Stimulated activated CD8-positive, alpha-beta memory T cell treated with anti-CD3 and anti-CD28 coated beads, Interleukin-7, amount 100 ng/mL, for 24 hours (primary cell): ENCODE measurements at places on chromosomes 16 and 17.

GRCh38 chr17:32461853-32462617, 17.7 kb downstream of the PSMD11 start:
- DNase-seq, result peak; percentile 36

DNA sequence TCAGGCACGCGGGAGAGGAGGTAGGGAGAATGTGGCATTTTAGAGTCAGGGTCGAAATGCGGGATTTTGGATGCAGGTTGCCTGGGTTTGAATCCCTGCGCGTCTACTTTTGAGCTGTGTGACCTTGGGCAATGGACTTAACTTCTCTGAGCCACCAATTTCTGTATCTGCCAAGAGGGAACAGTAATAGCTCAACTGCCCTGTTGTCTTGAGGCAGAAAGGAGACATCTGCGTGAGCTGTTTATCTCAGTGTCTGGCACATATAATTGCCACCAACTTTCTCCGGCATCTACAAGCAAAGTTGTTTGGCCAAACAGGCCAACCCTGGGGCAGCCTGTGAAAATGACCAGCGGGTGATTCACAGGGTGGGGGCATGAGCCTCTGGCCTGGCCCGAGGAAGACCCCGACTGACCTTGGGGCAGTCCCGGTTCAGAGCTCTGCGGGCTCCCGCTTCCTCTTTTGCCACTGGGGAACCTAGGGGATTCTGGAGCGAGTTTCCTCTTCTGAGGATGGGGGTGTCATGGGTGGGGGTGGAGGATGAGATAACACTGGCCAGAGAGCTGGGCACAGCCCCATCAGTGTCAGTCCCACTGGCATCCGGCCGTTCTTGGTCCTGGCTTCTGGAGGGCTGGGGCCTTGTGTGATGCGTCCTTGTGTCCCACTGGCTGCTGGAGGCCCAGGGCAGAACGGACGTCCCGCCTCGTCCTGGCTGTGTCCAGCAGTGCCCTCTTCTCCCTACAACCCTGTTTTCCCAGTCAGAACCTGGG, 1.3 kb downstream of the SNN start:
- no peak for DNase-seq

DNA sequence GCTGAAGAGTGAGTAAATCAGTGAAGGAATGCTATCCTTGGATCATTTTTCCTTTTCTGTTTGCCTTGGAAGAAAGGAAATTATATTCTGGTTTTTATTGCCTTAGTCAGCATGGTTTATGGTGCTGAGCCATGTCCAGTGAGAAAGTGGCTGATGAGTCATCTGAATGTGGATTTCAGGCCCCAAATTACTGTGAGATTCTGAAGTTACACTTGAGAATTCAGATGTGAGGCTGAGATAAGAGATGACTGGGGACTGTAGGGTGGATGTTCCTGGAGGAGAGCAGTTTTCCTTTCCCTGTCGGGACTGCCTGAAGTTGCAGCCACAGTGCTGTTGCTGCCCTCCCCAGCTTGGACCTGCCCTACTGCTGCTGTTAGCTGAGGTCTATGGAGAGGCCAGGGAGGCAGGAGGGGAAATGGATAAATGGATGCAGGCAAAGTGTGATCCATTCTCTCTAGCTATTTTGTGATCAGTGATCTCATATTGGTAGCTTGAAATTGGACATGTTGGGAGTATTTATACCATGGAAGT, 4.2 kb upstream of the MAP3K14 start:
- no peak for DNase-seq

DNA sequence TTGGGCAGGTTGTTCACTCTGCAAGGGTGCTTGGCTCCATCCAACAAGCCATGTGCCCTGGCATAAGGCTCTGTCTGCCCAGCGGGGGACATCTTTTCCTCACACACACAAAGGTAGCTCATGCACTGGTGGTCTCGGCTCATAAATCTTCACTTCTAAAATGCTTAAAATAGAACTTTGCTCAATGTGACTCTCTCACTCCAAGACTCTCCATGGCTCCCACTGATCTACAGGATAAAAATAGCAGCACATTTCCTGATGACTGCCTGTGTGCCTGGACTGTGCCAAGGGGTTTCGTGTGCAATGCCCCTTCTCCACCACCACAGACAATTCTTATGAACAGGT, 15.1 kb upstream of the CIBAR2 start:
- no peak for DNase-seq

GRCh38 chr17:5585836-5586521, 1.7 kb upstream of the NLRP1 start:
- DNase-seq, result no peak

- no peak for DNase-seq
Measured at GRCh38 chr16:67930191-67930590, 1.5 kb downstream of the CTRL start.

DNA sequence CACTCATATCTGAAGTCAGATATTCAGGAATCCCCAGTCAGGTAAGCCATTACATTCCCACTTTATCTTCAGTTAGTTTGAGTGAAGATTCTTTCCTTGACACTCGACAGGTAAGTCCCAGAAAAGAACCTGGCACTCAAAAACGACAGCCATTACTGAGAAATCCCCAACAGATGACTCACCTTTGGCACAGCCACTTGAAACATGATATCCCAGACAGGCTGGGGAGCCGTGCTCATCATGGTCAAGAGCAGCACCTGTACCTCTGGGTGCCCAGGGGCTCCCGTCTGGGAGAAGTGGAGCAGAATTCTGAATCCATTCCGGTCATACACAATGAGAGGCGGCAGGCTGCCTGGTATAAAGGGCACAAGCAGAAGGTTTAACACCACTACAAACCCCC, 16.8 kb upstream of the COG7 start:
- no peak for DNase-seq

DNA sequence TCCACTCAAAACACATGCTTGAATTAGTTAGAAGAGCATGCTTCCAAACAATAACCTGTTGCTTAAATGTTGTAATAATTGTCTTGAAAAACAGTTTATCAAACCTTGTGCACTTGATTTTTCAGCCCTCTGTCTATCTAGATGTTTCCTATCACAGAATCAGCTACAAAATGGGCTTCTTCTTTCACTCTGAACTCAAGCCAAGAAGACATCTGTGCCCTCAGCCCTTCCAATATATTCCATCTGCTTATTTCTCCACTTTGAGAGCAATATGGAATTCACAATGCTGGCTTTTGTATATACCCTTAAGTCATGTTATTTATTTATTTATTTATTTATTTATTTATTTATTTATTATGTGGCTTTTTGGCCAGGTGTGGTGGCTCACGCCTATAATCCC, 234.2 kb downstream of the TOX3 start:
- no peak for DNase-seq

DNA sequence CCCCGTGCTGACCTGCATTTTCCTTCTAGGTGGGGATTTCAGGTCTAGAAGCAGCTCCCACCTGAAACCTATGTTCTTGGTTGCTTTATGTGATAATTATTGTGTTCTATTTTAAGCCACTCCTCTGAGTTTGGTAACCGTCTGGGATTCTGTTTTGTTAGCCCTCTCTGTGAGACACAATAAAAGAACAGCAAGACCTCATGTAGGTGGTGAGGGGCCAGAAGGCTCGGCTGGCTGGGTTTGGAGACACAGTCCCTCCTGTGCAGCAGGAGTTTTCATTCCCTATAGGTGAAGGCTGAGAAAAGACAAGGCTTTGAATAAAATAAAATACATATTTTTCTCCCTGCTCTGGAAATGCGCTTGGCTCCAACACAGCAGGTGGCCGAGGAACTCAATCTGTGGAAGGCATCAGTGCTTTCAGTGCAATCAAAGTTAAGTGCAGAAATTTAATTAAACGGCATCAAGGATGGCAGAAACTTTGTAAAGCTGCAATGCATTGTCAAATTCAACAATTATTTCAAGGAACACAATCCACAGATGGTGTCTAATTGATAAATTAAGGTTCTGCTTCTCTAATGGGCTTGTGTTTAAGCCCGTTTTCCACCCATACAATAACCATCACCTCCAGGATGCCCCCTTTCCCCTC, 107.8 kb downstream of the MSI2 start:
- no peak for DNase-seq

GRCh38 chr16:77977339-77977738, 45.0 kb upstream of the CLEC3A start:
- no peak for DNase-seq

DNA sequence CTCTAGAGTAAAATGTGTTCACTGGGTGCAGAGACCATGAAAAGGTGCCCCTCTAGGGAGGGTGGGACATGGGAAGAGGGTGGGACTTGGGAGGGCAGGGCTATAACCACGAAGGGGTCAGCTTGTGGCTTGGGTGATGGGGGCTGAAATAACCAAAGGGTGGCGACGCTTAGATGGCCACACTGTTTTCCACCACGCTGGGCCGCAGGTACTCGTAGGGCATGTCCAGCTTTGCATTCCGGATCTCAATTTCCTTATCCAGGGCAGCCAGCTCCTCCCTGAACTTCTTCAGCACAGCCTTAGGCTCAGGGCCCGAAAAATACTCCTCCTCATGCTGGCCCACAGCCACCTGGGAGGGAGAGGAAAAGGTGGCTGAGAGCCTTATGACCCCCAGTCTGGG, 10.0 kb downstream of the ALOX15 start:
- DNase-seq, result no peak

- no peak for DNase-seq
Measured at GRCh38 chr16:19392352-19392751, 25.3 kb upstream of the TMC5 start.

DNA sequence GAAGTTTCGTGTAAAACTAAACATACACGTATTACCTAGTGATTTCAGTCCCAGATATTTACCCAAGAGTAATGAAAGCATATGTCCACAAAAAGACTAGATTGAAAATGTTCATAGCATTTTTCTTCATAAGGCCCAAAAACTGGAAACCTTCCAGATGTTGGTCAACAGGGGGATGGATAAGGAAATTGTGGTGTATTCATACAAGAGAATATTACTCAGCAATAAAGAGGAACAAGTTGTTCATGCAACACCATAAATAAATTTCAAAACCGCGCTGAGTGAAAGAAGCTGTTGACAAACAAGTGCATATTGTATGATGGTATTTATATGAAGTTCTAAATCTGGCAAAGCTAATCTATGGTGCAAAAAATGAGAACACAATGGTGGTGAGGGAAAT, 54.1 kb upstream of the NFAT5 start:
- DNase-seq, result no peak

- no peak for DNase-seq
Measured at GRCh38 chr16:90010676-90011507, 8.4 kb downstream of the DBNDD1 start.

DNA sequence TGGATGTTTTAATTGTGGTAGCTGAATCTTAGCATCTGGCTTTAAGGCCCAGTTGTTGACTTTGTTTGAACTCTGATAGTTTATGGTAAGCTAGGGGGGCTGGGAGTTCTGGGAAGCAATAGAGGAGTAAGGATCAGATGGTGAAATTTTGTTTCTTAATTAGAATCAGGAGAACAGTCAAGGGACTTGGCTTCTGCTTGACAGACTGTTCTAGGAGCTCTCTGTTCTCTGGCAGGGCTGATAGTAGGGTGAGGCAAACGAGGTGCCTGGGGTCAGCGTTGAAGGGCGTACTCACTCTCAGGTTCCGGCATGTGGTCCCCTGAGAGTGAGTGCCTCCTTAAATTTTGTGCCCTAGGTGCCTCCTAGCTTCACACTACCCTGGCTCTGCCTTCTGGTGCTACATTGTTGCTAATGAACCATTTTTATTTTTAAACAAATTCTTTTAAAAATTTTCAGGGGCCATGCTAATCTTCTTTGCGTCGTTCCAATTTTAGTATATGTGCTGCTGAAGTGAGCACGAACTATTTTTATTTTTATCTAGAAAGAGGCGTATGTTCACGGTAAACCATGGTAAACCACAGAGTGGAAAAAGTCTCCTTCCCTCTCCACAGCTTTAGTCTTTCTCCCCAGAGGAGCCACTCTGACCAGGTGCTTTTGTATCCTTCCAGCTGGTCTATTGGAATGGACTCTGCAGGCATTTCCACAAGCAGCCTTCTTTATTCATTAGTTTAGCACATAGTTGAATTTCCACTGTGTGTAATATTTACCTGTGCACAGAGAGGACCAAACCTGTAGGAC, 19.7 kb downstream of the SLC7A6 start:
- DNase-seq, result no peak

- no peak for DNase-seq
Measured at GRCh38 chr17:57629470-57629869, 115.6 kb downstream of the CCDC182 start.

GRCh38 chr17:8151120-8151640, 1.0 kb downstream of the PER1 start:
- peak; percentile 86 for DNase-seq

- DNase-seq, result no peak
Measured at GRCh38 chr16:24738895-24739294, 9.4 kb downstream of the TNRC6A start.

DNA sequence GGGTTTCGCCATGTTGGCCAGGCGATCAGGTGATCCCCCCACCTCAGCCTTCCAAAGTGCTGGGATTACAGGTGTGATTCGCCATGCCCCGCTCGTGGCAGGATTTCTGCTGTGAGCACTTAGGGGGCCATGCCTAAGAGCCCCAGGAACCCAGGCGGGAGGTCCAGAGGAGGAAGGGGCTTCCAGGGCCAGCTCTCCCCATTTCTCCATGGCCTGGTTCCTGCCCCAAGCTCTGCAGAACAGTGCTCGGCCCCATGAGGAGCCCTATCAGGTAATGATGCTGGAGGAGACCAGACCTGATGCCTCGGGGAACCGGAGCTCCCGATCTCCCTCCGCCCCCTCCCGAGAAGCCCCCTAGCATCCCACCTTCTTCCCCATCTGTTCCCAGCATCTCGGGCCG, 53.6 kb downstream of the RMI2 start:
- DNase-seq, result no peak

DNA sequence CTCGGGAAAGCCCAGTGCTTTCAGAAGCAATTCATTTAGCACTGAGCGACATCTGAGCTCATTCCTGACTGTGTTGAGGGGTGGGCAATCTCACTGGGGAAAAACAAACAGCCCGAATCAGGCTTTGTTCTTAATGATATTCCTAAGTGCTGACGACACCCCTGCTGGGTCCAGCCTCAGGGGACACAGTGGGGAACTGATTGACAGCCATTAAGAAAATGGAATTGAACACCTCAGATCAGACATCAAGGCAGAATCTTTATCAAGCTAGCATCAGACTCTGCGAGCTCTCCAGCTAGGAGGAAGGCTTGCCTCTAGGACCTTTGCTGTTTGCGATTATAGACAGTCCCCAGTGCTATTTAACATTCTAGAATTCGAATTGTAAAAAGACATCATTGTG, 22.5 kb upstream of the LYRM9 start:
- no peak for DNase-seq

GRCh38 chr17:83070800-83071341, 8.5 kb upstream of the METRNL start:
- DNase-seq, result no peak

DNA sequence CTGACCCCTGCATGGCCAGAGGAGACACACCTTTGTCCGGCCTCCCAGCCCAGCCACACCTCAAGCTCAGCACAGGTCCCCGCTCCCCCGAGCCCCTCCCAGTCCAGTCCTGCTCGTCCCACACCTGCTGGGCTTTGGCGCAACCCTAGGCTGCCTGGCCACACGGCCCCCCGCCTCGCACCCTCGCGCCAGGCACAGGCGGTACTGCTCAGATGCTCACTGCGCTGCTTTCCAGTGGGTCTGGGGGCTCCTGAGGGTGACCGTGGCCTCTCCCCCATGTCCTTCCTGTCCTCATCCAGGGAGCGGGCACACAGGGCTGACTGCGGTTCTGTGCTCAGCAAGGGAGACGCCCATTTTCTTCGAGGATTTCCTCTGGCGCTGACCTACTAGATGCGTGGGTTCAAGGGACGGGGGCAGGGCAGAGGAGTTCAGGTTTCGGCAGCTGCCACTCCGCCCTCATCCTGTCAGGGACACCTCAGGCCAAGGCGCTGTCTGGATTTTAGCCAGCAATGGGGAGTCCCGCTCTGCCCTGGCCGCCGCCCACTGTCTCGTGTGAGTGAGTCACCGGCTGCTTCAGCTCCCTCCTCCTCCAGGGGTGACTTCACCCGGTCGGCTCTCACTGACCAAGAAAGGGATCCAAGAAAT, 118.0 kb upstream of the ZNF469 start:
- peak; percentile 20 for DNase-seq
